ENCODE measurements at places on chromosomes 2 and 18.

- no peak for DNase-seq
Observed at GRCh38 chr2:195513119-195513518, 143.9 kb upstream of the SLC39A10 start.

DNA sequence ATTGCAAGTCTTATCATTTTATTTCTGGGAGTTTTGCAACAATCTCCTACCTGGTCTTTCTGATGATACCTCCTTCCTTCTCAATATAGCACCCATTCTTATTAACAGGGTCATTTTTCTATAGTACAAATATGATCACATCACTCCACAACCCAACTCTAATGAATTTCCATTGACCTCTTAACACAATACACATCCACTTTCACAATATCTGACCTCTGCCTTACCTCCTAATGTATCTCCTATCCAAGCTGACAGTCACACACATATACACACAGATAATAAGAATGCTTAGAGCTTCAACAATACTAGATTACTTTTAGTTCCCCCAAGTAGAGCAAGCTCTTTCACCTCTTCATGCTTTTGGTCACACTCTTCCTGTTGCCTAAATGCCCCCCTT lies 40.9 kb downstream of the EVA1A start:
- no peak for DNase-seq

GRCh38 chr18:77206676-77207374 lies 42.8 kb upstream of the GALR1 start:
- no peak for DNase-seq

DNA sequence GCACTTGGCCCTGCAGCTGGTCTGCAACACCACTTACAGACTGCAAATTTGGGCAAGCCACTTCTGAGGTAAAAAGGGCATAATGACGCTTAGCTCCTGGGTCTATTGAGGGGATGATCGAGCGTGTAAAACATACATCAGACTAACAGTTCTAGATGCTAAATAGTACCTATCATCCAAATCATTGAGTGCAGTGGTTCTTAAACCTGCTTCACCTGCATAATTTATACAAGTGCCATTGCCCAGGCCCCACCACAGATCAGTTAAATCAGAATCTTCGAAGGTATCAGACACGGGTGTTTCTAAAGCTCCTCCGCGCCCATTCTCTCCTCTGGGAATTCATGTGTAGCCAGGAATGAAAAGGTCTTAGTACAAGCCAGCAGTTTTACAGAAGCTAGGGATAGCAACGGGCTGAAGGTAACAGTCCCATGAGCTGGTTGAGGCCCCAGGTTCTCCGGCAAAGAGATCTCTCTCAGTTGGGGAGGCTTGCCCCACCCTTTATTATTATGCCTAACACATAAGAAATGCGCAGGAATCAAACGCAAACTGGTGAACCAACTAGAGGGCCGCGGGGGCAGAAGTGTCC lies 737 bp upstream of the RNF181 start:
- DNase-seq, result no peak

DNA sequence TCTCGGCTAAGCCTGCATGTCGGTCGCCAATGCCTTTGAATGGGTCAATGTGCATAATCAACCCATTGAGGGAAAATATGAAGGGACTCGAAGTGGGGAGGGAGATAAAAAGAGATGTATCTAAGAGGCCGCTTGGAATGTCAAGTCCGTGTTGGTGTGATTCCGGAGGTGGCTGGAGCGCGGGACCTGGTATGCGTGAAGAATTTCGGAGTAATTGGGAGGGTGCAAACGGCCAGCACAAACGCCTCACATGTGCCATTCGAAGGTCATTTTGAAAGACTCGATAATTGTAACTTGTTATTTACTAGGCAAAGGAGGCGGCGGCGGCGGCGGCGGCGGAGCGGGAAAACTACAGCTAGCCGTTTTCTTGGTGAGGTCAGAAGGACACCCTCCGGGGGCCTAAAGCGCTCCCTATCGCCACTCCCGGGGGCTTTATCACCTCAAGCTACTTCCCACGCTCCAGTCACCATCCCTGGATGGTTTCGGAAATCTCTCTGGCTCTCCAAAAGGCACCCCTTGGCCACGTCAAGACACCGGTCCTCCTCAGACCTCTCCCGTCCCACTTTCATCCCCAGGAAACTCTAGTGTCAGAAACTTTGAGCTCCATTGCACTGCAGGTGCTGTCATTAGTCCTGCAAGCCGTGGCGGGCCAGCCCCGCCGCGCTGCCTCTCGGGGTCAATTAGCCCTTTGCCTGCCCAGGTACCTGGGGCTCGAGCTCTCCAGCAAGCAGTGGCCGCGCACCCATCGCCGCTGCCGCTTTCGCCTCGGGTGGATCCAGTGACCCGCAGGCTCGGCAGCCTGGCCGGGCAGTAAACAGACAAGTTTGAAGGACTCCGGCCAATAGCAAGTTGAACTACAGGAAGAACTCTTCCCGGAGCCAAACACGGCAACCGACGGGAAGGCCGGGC lies 1.5 kb downstream of the ERBB4 start:
- no peak for DNase-seq

DNA sequence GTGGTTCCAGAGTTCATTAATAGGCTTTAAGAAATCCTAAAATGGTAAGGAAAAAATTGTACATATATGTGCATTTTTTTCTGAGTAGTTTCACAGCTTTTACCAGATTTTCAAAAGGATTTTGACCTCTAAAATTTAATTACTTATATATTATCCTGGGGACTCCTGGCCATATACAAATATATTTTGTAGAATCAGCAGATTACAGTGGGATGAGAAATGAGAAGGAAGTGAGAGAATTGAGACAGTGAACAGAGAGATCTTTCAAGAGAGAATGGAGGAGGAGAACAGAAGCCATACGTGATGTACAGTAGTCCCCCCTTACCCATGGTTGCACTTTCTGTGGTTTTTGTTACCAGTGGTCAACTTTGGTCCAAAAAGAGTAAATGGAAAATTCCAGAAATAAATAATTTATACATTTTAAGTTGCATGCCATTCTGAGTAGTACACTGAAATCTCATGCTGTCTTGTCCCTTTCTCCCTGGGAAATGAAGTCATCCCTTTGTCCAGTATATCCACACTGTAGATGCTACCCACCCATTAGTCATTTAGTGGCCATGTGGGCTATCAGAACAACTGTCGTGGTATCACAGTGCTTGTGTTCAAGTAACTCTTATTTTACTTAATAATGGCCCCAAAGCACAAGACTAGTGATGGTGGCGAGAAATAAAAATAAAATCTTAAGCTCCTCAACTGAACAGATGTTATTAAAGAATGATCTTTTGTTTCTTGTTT lies 130.4 kb upstream of the MYO3B start:
- DNase-seq, result no peak

DNA sequence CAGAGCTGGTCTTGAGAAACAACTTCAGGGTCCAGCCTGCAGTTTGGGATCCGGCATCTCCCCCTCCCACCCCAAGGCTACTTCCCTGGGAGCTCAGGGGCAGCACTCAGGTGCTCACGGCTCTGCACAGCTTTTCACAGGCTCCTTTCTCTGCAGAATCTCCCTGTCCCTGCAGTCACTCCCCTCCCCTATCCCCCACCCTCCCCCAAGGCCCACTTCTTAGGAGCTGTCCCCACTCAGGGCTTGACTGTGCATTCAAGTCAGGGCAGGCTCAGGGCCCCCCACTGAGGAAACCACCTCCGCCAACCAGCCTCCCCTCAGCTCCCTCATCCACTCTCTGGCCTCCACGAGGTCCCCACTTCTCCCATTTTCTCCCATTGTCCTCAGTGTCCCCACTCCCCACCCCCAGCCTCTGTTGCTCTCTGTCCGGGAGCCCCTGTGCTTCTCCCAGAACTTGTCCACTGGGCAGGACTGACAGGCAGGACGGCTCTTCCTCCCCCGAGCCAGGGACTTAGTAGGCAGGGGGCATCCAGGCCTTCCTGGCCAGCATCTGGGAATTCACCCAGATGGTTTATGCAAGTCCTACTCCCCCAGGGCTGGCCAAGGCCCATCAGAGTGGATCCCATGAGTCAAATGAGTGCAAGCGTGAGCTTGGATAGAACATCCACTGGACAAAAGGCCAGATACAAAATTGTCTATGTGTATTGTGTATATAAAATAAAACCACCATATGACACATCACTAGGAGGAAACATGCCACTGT lies 7.6 kb downstream of the NMUR1 start:
- DNase-seq, result no peak

DNA sequence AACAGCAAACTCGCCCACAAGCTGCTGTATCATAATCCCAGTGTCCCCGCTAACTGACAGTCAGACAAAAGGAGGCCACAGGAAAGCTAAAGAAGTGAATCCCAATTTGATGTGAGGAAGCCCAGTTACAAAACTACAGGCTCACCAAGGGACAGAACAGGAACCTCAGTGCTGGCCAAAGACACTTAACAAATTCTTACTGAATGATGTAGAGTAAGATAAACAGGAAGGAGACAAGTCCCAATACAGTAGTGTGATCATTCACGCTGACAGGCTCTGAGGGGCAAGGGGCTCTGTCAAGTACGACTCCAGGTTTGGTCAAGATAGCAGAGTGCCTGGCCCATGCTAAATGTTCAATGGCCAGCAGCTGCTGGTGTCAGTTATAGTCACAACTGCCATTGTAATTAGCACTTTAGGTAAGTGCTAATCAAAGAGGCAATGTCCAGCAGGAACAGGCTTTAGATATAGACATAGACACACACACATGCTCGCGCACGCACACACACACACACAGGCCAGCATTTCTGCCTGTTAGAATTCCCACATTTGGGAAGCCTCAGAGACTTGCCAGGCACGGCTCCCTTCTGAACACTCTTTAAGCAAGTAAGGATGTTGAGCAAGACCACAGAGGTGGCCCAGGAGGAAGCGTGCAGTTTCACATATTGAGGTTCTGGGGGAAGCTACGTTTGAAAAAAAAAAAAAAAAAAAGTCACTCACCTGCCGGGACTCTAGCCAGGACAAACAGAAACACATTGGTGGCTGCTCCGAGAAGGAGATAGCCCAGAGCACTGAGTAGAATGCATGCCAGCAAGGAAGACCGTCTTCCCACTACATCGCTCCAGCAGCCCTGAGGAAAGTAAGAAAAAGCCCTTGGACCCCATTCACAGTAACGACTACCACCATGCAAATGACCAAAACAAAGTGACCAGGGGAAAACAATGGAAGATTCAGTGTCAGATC lies 35.4 kb upstream of the TMEM182 start:
- DNase-seq, result no peak

DNA sequence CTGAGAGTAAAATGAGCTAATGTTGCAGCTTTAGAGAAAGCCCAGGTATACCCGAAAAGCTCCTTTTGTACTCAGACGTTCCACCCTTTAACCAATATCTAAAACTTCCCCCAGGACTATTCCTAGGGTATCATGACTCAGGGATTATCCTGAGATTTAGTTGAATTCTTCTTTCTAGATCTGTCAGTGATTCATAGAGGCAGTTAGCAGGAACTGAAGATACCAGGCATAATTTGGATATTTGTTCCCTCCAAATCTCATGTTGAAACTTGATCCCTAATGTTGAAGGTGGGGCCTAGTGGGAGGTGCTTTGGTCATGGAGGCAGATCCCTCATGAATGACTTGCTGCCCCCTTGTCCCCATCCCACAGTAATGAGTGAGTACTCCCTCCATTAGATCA lies 161.2 kb upstream of the LRP1B start:
- no peak for DNase-seq

GRCh38 chr2:206217743-206218142 lies 56.7 kb upstream of the ZDBF2 start:
- no peak for DNase-seq

DNA sequence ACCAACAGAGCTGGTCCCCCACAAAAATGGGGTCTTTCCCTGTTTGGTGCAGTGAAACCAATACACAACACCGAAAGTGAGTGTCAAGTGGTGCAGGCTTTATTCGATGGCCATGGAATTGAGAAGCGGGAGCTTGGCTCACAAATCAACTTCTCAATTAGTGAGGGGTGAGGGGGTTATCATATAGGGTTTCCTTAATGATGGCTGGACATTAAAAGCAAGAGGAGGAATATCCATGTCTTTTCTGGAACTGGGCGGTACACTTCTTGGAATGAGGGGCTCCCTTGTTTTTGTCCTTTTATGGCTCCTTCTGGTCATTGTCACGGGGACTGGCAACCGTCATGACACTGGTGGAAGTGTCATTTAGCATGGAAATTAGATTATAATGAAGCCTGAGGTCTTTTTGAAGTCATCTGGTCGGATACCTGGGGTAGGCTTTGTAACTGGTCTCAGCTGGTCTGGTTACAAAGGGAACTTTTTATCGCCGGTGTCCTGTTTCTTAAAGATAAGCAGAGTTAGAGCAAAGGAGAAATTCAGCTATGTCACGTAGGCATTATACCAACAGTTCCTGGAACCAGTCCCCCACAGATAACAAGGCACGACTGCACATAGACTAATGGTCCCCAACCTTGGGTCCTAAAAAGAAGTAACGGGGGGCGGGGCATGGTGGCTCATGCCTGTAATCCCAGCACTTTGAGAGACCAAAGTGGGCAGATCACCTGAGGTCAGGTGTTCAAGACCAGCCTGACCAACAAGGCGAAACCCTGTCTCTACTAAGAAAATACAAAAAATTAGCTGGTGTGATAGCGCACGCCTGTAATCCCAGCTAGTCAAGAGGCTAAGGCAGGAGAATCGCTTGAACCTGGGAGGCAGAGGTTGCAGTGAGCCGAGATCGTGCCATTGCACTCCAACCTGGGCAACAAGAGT lies 93.5 kb upstream of the NDUFV2 start:
- DNase-seq, result no peak

GRCh38 chr2:128724972-128725371 lies 406.3 kb upstream of the HS6ST1 start:
- no peak for DNase-seq

- no peak for DNase-seq
Observed at GRCh38 chr2:72116081-72116533, 31.6 kb downstream of the CYP26B1 start.

DNA sequence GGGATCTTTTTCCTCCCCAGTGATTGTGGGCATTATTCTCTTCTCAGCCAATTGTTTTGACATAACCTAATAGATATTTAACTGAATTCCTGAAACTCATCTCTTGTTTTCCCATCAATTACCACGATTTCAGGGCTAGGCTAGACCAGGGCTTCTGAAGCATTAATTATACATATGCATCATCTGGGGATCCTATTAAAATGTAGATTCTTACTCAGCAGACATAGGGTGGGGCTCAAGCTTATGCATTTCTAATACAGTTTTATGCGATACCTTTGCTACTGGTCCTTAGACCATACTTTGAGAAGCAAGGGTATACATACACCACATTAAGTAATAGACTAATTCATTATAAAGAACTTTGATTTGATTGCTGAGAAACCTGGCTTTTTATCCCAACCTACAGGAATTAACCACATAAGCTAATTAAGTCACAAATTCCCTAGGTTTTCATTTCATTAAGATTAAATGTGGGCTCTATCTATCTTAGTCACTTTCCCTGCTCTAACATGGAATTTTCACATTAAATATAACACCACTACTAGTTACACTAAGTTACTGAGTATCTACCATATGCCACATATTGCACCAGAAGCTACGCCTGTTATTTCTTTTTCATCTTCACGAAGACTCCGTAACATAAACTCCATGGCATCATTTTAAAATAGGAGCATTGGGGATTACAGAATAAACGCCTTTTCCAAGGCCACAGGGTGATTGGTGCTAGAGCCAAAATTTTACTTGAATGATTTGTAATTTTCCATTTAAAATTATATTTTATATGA lies 417.5 kb downstream of the DPP10 start:
- no peak for DNase-seq

GRCh38 chr18:6866552-6867085 lies 137.1 kb downstream of the ARHGAP28 start:
- DNase-seq, result no peak
